ENCODE measurements at places on chromosomes 5 and 9.

DNA sequence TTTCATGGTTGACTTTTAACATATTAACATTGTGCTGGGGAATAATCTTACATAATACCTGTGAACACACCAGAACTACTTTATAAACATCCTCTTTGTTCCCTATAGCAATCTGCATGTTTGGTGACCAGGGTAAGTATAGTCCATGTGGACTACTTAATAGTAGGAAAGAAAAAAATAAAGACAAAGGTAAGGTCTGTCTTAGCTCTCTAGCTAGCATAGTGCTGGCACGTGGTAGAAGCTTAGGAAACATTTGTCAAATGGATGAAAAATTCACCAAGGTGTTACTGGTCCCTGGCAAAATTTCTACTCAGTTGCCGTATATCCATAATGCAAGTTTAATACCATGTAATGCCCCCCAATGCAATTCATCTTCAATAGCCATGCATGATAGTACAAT is 78.6 kb upstream of the ABCA1 start:
- no peak for DNase-seq

GRCh38 chr5:38167562-38167996 is 90.8 kb upstream of the EGFLAM start:
- DNase-seq = peak; percentile 30

GRCh38 chr9:115046199-115046598 is 71.8 kb downstream of the TNC start:
- DNase-seq = no peak

- DNase-seq = no peak
Observed at GRCh38 chr5:151734064-151734408, 24.4 kb downstream of the ATOX1 start.

GRCh38 chr5:150164211-150164980 is 2.2 kb upstream of the CDX1 start:
- peak; percentile 85 for DNase-seq

DNA sequence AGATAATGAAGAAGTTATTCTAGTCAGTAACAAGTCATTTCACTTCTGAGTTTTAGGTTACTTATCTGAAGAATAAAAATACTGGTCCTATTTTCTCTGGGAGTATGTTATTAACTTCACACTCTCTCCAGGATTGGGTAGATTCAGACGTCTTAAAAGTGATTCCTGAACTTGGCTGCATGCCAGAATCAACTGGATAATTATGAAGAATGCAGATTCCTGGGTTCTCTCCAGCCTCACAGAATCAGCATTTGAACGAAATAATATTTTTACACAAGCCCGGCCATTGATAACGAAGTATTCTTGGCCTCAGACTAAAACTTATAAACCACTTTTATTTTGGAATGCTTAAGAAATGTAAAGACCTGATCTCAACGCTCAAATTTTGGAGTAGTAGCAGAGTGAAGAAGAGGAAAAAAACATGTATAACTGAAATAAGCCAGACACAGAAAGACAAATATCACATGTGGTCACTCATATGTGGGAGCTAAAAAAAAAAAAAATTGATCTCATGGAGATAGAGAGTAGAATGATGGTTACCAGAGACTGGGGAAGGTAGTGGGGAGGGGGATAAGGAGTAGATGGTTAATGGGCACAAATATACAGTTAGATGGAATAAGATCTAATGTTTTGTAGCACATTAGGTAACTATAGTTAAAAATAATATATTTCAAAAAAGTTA is 507.3 kb downstream of the ISL1 start:
- DNase-seq = no peak

DNA sequence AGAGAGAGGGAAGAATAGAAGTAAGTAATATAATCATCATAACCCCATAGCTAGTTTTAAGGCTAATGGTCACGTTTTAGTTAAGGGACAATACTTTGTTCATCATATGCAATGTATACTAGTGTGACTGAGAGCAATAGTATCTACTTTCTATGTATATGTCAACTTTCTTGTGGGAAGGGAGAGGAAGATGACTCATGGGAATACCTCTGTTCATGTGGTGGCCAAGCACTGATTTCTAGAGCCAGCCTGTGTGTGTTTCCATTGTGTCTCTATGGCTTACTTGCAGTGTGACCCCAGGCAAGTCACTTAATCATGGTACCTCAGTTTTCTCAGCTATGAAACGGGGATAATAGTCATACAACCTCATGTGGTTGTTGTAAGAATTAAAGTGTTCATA is 639.6 kb downstream of the CETN3 start:
- no peak for DNase-seq

DNA sequence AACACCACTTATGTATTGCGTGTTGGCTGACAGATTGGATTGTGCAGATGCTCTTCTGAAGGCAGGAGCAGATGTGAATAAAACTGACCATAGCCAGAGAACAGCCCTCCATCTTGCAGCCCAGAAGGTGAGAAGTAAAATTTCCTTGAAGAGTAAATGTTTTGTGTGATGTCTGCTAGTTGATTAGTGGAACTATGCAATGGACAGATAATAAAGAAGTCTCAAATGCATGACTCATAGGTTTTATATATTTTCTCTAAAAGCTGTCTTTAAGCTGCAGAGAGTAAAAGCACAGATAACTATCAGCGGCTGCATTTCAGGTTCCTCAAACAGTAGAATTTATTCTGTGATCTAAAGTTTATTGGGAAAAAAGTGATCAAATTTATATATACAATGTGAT is 27.4 kb downstream of the INVS start:
- DNase-seq = no peak

- no peak for DNase-seq
Observed at GRCh38 chr5:151028717-151029116, 8.3 kb downstream of the GPX3 start.

GRCh38 chr5:117999939-118000549 is 988.3 kb downstream of the DTWD2 start:
- no peak for DNase-seq

- no peak for DNase-seq
Observed at GRCh38 chr5:1668141-1668721, 131.4 kb downstream of the MRPL36 start.

DNA sequence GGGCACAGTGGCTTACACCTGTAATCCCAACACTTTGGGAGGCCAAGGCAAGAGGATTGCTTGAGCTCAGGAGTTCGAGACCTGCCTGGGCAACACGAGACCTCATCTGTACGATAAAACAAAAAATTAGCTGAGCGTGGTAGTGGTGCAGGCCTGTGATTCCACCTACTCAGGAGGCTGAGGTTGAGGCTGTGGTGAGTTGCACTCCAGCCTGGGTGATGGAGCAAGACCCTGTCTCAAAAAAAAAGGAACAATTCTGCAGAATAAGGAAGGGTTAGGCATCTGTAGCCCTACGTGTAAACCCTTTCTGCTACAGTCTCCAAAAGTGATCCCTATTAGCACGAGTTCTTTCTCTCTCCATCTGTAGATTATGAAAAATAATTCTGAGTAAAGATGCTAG is 19.9 kb downstream of the CDC26 start:
- no peak for DNase-seq

- DNase-seq = no peak
Observed at GRCh38 chr5:137101544-137101943, 397.6 kb downstream of the SPOCK1 start.

DNA sequence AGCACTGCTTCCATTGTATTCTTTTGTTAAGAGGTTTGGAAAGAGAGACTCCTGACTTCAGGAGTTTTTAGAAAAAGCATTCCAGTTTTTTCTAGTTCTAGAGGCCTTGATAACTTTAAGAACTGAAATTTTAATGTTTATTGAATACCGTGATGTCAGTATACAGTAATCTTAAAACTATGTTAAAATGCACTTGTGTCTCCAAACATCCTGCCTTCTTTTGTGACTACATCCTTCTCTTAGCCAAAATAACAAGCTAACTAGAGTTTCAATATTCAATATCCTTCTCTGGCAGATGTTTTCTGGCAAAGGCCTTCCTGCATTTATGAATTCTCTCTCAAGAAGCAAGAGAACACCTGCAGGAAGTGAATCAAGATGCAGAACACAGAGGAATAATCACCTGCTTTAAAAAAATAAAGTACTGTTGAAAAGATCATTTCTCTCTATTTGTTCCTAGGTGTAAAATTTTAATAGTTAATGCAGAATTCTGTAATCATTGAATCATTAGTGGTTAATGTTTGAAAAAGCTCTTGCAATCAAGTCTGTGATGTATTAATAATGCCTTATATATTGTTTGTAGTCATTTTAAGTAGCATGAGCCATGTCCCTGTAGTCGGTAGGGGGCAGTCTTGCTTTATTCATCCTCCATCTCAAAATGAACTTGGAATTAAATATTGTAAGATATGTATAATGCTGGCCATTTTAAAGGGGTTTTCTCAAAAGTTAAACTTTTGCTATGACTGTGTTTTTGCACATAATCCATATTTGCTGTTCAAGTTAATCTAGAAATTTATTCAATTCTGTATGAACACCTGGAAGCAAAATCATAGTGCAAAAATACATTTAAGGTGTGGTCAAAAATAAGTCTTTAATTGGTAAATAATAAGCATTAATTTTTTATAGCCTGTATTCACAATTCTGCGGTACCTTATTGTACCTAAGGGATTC is 43.1 kb downstream of the NDFIP1 start:
- peak; percentile 70 for DNase-seq

- DNase-seq = no peak
Observed at GRCh38 chr9:75666856-75667554, 223.5 kb upstream of the PCSK5 start.

GRCh38 chr9:113949571-113950078 is 73.5 kb downstream of the ZNF618 start:
- peak; percentile 16 for DNase-seq
